Right atrium auricular region (tissue), 2 donors: ENCODE measurements at places on chromosomes 16 and 17. TPM values are rescaled to one million over a fixed set of nuclear protein-coding genes. Genes with fewer than 3 reads are reported as not detected.

The ZNF594 gene
- total RNA-seq, result 4.7 TPM

- DNase-seq, result no peak
Measured at GRCh38 chr17:16927641-16928321, 44.1 kb downstream of the TNFRSF13B start.

DNA sequence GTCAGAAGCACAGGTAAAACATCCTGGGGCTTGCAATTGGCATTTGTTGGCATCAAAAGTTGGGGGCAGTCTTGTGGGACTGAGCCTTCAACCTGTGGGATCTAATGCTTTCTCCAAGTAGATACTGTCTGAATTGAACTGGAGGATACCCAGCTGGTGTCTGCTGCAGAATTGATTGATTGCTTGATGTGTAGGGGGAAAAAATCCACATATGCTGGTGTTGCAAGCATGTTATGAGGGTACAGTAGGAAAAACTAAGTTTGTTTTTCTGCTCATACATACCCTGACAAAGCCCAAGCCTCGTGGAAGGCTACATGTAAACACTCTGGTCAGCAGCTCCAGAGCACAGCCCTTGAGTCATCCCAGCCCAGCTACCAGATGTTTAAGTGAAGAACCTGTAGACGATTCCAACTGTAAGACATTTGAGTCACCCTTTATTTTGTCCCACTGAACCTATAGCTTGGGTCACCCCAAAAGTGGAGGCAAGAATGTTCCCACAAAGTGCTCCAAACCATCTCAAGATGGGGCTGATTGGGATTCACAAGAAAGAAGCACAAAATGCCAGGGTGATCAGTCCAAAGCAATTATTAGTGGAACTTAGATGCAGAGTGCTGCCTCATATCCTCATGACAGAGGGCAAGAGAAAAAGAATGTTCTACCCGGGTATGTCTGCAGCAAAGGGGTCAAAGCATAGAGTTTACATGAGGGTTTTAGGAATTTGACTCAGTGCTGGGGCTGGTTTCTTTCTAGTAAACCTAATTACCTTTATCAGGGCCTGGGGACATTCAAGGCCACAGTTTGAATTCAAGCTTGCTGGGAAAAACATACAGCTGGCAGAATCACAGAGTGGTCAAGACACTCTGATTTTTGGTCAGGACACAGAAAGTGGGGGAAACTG lies 9.6 kb upstream of the APPBP2 start:
- no peak for DNase-seq

The TRPV3 gene
- 2.8 TPM for total RNA-seq

DNA sequence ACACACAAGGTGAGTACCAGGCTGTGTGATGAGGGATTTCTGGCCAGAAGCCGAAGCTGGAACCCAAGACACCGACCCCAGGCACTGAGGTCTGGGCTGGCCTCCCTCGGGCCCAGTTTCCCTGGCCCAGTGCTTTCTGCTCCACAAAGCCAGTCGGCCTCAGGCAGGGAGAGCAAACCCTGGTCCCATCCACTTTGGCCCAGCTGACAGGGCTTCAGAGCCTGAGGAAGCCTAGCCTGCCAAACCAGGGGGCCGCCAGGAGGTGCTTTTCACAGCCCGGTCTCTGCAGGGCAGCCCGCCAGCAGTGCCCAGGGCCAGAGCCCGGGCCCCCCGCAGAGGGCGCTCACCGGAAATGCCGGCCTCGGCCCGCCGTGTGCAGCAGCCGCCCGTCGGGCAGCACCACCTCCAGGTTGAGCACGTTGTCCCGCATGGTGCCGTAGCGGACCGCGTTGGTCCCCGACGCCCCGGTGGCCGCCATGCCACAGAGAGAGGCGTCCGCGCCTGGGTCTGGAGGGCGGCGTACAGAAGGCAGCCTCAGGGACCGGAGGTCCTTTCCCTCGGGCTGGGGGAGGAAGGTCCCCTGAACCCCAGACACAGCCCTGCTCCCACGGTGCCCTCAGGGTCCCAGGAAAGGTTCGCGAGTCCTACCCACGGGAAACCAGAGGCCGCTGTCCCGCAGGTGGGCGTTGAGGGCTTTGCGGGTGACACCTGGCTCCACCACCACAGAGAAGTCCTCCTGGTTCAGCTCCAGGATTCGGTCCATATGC lies 2.2 kb downstream of the LDHD start:
- no peak for DNase-seq

- DNase-seq, result no peak
Measured at GRCh38 chr17:61474934-61475333, 22.7 kb downstream of the TBX4 start.

DNA sequence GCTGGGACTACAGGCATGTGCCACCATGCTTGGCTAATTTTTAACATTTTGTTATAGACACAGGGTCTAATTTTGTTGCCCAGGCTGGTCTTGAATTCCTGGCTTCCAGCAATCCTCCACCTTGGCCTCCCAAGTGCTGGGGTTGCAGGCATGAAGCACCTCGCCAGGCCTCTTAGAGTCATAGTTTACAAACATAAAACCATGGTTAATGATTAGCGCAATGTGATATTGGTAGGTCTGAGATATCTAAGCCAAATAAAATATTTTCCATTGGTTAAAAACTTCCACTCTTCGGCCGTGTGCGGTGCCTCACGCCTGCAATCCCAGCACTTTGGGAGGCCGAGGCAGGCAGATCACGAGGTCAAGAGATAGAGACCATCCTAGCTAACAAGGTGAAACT lies 16.6 kb downstream of the TXNDC11 start:
- no peak for DNase-seq

The SLC35G6 gene
- not detected for total RNA-seq

The SKA2 gene
- 44.4 TPM for total RNA-seq

GRCh38 chr16:49760815-49761214 lies 95.1 kb downstream of the ZNF423 start:
- DNase-seq, result no peak

The HAS3 gene
- 0.11 TPM for total RNA-seq

The SOST gene
- not detected for total RNA-seq

DNA sequence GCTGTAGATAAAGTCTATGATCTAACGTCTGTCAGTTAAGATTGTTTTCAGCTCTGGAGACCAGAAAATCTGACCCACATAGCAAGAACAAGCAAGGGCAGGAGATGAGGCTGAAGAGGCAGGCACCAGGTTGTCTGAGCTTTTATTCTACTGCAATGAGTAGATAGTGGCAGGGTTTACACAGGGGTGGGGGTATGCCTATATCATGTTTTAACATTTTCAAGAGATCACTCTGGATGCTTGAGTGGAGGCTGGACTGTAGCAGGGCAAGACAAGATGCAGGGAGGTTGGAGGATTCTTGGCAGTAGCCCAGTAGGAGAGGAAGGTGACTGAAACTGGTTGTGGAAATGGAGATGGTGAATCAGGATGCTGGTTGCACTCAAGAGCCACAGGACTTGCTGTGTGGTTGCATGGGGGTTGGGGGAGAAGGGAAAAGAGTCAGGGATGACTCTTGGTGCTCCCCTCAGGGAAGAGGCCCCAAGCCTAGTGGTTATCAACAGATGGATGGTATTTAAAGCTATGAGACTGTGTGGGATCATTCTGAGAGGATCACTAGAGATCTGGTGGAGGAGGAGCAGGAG lies 143.1 kb upstream of the KCNJ18 start:
- no peak for DNase-seq

The CCL22 gene
- 0.08 TPM for total RNA-seq

GRCh38 chr17:29844339-29845048 lies 85.5 kb downstream of the SSH2 start:
- DNase-seq, result no peak
